Kasumi-1 (cell line): ENCODE measurements at places on chromosomes 1 and 21.
A peak's percentile ranks its signal among the peaks of the same experiment; 100 is the strongest.

GRCh38 chr1:2611031-2611501 lies 21.8 kb downstream of the MMEL1 start:
- no peak for DNase-seq

GRCh38 chr1:234826352-234826751 lies 216.4 kb upstream of the IRF2BP2 start:
- DNase-seq = no peak

- DNase-seq = peak; percentile 40
These were observed 10.1 kb downstream of the ZNF644 start for GRCh38 chr1:91011726-91012125.

DNA sequence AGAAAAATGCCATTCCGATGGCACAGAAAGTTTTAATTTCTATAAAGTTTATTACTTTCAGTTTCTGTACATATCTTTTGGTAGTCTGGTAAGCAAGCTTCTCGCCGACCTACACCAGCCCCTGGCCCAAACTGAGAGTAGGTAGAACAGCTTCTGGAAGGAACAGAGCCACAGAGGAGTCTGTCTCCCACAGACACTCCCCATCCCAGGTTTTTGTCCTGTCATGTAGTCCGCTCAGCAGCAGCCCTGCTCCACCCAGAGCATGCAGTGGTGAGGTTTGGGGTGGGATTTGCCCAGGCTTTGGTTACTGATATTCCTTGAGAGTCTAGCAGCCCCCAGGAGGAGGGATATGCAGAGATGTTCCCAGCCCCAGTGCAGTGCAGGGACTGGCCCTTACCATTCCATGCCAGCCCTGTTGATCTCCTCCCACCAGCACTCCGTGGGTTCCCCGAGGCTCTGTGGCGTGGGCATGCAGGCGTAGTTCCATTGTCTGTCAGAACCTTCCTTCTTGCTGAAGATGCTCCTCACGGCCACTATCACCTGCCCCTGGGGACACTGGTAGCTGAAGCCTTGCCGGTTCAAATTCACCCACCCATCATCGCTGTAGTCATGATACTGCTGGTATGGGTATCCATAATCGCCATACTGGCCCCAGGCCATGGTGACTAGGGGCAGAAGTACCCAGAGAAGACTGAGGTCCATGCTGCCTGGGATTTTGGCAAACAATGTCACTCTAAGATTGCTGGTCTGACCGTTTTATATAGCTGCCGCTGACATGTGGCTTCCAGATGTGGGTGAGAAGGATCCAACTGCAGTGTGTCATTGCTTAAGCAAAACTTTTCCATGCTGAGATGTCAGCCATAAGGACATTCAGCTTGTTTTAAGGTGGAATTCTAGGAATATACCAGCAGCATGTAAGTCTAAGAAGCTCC lies at the start of gene DPT:
Gene DPT (minus strand): TSS at position 734 of the 932 bp plus-strand sequence. CDS start 32 bp downstream, at position 702.
- DNase-seq = no peak

- no peak for DNase-seq
These were observed 166.9 kb downstream of the COL11A1 start for GRCh38 chr1:102941366-102941947.
